ENCODE measurements at places on chromosomes 7 and 10.
A peak's percentile ranks its signal among the peaks of the same experiment; 100 is the strongest.

GRCh38 chr10:29268011-29268410, 20.9 kb upstream of the LYZL1 start:
- no peak for DNase-seq

DNA sequence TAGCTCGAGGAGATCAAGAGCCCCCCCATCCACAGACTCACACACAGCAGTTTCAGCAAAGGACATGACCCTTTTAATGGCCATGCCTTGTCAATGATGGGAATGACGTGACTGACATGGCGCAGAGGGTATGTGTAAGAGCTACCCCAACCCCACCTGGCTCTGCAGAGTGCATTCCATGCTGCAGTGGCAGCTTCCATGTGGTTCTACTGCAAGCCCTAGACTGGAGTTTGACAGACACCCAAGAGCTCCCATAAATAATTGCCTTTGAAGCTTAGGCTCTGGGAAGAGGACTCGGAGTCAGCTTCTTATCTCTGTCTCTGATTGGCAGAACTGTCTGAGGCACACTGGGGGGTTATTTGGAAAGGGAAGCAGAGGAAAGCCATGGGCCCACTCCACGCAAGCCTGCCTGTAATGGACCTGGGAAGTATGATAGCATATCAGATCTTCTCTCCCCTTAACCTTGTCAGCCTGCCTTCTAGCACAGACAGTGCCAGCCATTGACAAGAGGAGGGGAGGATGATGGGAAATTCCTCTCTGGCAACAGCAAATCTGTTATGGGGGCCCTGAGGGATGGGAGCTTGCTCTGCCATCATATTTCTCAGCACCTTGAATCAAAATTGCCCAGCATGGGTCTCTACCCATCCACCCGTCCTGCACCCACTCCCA, 478.5 kb upstream of the PODXL start:
- DNase-seq = no peak

- DNase-seq = no peak
These were observed 52.2 kb upstream of the KMT2E start for GRCh38 chr7:104961821-104962220.

- no peak for DNase-seq
These were observed 82.2 kb downstream of the CFAP58 start for GRCh38 chr10:104435822-104436221.

GRCh38 chr10:30999070-30999712, 32.5 kb downstream of the ZNF438 start:
- DNase-seq = no peak

- DNase-seq = no peak
These were observed 69.7 kb downstream of the MGAM2 start for GRCh38 chr7:142181211-142181610.

DNA sequence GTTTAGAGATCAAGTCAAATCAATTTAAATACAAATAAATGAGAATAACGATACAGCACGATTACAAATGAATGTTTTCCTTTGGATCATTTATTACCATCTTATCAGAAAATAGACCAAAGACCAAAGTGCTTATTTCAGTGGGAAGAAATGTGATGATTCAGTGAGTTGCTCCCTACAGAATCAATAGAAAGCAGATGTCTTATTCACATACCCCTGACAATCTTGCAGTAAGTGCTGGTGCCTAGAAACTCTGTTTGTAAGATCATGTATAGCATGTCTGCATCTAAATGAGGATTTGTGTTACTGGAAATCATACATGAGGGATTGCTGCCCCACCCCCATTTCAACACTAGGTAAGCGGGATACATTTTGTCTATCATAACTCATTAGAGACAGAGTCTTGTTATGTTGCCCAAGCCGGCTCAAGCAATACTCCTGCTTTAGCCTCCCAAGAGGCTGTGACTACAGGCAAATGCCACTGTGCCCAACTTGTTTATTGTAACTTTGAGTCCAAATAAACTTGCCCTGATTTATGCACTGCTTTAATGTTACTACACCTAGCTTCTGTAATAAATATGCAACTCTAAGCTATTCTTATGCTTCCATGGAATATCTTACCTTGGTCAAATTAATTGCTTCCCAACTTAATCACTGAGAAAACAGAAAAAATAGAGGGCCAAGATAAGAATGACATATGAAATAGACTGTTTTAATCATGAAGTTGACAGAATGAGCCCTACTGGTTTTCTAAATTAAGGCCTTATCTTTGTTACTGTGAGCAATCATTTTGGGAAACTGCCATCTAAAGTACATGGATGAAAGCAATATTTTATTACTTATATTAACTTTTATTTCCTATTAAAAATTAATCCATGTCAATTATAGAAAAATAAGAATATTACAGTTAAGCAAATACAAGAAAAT, 82.5 kb downstream of the AHR start:
- DNase-seq = peak; percentile 24

DNA sequence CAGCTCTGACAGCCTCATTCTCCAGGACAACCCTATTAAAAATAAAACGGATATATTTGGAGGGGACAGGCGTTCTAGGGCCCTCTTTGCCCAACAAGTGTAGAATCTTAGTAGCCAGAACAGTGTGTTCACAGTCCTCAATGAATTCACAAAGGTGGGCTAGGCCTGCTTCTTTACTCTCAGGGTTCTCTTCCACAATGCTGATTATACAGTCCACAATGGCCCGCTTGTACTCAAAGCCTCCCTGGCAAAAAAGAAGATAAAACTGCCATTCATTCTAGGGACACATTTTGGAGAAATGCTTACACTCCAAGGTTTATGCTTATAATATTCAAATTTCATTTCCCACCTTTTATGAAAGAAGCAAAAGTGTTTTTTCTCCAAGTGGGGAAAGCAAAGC, 62.6 kb downstream of the MEST start:
- DNase-seq = no peak

- DNase-seq = no peak
These were observed 180.8 kb downstream of the PRKCQ start for GRCh38 chr10:6399231-6399741.

GRCh38 chr10:97217299-97217698, 31.5 kb upstream of the SLIT1 start:
- no peak for DNase-seq

DNA sequence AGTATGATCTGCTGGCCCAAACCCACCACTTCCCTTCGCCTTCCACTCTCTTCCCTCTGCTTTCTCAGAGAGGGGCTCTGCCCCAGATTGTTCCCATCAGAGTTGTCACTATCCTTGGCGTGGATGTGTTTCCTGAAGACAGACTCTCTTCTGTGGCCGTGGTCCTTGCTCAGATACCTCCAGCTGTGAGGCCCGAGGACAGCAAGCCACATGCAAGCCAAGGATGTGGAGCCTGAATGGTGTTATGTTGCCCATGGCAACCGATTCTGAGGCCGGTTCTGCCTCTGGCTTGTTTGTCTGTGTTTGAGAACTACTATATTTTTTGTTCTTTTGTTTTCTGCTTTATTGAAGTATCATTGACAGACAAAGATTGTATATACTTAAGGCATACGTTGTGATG, 247.4 kb upstream of the PODXL start:
- DNase-seq = no peak

DNA sequence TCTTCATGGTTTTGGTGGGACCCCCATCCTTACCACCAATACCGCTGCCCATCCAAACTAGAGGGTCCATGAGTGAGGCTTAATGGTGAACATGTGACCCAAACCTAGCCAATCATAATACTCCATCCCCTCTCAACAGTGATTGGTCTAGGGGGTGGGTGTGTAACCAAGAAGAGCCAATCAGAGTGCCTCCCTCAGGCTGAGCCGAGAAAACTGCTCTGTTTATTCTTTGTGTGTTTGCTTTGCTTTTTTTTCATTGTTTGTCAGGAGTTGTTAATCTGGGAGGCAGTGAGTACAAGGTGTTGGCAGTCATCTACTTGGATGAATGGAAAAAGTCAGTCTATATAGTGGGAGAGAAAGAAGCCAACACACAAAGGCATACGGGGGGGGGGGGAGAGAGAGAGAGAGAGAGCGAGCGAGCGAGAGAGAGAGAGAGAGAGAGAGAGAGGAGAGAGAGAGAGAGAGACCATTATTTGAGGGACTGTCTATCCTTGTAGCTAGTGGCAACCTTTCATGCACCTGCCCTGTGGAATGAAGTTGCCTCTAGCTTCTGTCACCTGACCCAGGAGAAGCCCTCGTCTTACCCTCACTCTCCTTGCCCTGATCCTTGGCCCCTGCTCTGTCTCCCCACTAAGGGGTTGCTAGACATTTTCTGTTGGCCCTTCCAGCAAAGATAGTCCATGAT, 441.7 kb downstream of the TYW1 start:
- no peak for DNase-seq

DNA sequence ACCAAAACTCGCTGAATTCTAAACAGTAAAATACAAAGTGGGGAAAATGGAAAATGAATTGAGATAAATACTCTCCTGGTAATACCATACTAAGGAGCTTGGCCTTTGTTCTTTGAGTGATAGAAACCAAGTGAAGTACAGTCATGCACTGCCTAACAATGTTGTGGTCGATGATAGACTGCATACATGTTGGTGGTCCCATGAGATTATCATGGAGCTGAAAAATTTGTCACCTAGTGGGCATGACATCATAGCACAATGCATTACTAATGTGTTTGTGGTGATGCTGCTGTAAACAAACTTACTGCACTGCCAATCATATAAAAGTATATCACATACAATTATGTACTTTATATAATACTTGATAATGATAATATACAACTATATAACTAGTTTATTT, 419.1 kb downstream of the ARL4A start:
- DNase-seq = no peak

- no peak for DNase-seq
These were observed 94.2 kb downstream of the C10orf90 start for GRCh38 chr10:126576336-126576735.

DNA sequence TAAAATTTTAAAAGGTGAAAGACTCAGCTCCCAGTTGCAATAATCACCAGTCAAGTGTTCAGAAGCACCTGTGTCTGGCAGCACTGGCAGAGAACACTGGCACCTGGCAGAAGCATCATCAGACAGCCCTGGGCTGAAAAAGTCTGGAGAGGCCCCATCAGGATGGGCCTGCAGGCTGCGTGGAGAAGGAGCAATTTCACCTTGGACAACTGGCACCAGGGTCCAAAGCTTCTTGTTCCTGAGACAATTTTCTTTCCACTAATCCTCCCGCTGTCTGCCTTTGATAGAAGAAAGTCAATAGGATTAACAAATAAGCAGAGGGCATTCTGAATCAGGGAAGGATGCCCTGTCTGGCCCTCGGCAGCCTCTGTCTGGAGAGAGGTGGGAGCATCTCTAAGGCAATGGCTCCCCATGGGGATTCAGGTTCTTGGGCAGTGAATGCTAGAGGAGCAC, 6.5 kb downstream of the COBL start:
- DNase-seq = no peak

GRCh38 chr7:128146052-128146451, 95.0 kb upstream of the LEP start:
- no peak for DNase-seq

GRCh38 chr7:90660100-90660499, 64.0 kb downstream of the CDK14 start:
- no peak for DNase-seq

DNA sequence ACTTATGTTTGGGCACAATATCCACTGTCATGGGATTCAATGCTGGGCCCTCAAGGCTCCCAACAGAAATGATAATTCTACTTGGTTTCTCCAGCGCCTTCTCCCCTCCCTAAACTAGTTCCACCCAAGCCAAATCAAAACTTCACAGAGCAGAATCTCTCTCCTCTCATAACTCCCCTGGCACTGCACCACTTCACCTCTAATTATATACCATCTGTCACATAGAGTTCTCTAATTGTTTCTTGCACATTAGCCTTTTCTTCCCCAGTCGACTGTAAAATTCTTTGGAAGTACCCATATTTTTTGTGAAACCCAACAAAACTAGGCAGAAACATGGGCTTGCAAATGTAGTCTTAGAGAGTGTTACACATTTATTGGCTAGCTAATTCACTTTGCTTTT, 8.1 kb downstream of the SGMS1 start:
- DNase-seq = no peak

GRCh38 chr10:8894148-8894547, 839.7 kb downstream of the GATA3 start:
- DNase-seq = no peak

DNA sequence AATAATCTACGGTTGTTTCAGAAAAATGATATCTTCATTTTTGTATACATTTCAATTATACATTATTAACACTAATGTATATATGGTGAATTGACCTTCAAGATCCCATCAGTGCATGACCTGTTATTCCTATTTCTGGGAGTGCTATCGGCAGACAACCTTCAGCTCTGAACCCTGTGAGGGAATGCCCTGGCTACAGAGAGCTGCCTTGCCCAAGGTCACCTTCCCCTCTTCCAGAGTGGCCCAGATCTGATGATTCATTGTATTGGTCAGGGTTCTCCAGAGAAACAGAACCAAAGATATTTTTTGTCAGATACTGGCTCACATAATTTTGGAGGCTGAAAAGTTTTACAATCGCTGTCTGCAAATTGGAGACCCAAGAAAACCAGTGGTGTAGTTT, 235.5 kb downstream of the ZNF92 start:
- no peak for DNase-seq

- no peak for DNase-seq
These were observed 9.0 kb downstream of the LSM5 start for GRCh38 chr7:32481176-32481575.

DNA sequence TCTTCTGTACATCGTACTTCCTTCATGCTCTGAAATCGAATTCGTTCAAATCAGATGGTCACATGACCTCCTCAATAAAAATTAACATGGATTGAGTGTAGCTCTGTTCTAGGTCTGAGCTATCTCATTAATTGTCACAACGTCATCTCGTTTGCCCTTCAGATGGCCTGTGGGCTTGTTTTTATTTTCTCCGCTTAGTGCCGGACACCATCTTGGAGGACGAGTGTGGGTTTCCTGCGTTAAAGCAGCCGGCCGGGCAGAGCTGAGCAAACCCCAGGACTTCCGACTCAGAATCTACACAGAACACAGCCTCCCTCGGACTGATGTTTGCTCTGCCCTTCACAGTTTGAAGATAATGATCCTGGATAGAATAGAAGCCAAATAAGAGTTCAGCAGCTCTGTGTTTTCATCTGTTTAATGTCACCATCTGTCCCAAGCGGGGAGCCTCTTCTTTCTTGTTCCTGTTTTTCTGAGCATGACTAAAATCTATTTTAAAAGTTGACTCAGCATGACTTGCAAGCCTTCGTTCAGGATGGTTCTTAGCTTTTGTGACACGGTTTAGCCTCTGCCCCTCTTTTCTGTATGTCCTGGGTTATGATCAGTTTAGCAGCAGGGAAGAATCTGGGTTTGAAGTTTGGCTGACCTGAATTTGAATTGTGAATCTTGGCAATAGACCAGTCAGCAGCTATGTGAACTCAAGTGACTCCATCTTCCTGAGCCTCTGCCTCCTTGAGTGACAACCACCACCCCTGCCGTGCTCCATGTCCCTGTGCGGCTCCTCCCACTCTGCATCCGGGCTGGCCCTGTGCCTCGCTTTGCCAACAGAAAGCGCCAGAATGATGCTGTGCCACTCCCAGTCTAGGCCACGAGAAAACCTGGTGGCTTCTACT, 30.6 kb upstream of the GALNTL5 start:
- no peak for DNase-seq

Data from AG04449 (cell line).